Umbilical cord (tissue), 2 donors: ENCODE measurements at places on chromosomes 2 and 18. TPM values are rescaled to one million over a fixed set of nuclear protein-coding genes. Genes with fewer than 3 reads are reported as not detected.

The ZNF804A gene
- 3.1 TPM for total RNA-seq

The TMEM150A gene
- total RNA-seq = 3.4 TPM

The ERMN gene
- total RNA-seq = 5.1 TPM

The MYL12B gene
- 174 TPM for total RNA-seq

The RAB17 gene
- 1.2 TPM for total RNA-seq

The ERICH2 gene
- total RNA-seq = not detected

The SPP2 gene
- total RNA-seq = not detected

The TPO gene
- 6.0 TPM for total RNA-seq

The COLEC11 gene
- not detected for total RNA-seq
